ENCODE measurements at places on chromosomes 2 and 18. TPM values are rescaled to one million over a fixed set of nuclear protein-coding genes. Genes with fewer than 3 reads are reported as not detected.

The CSRNP3 gene
- 5.4 TPM for total RNA-seq

DNA sequence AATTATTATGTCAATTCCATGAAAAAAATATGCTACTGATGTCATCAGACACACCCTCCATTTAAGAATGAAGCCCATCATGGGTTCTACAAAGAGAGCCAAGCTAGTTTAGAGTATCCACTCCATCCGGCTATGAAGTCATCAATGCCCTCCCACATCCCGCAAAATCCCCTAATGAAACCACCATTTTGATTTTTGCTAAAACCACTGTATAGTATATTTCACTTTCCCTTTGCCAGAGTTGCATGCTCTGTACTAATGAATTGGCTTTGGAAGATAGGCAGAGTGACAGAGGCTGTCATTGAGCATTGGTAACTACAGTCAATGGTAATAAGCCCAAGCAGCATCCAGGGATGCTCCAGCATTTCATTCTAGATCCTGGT, 118.6 kb downstream of the ANKRD44 start:
- no peak overlapping the region for H3K4me3 ChIP-seq
- no peaks in the 10 kb centered on the region for H3K36me3 ChIP-seq
- DNase-seq = no peak
- H3K4me1 ChIP-seq = no peaks in the 10 kb centered on the region
- no peak overlapping the region for H3K27ac ChIP-seq
- no peaks in the 10 kb centered on the region for H3K27me3 ChIP-seq

- DNase-seq = no peak
- H3K27ac ChIP-seq = no peak overlapping the region
- no peaks in the 10 kb centered on the region for H3K36me3 ChIP-seq
- no peaks in the 10 kb centered on the region for H3K4me1 ChIP-seq
- H3K27me3 ChIP-seq = no peaks in the 10 kb centered on the region
Measured at GRCh38 chr2:234269769-234270204, 219.3 kb downstream of the SPP2 start.

DNA sequence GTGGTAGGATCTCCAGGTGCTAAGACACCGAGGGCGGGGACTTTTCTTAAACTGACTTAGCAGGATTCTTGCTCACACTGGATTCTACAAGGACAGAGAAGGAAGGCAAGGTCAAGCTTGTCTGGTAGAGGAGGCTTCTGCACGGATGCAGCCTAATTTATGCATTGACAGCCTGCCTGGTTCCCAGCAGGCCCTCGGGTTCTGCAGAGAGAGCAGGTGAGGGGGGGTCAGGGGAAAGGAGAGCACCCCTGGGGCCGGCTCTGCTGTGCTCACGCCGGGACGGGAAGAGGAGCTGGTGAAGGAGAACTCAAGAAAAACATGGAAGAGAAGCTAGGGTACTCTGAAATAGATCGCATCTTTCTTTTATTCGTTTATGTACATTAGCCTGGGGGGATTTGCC, 46.4 kb downstream of the ADI1 start:
- H3K4me1 ChIP-seq = peaks cover 35% of the 10 kb centered on the region
- no peak overlapping the region for H3K27ac ChIP-seq
- peaks cover 6% of the 10 kb centered on the region for H3K36me3 ChIP-seq

The DQX1 gene
- total RNA-seq = not detected

The MDH1B gene
- total RNA-seq = 1.4 TPM

- no peaks in the 10 kb centered on the region for H3K36me3 ChIP-seq
- no peaks in the 10 kb centered on the region for H3K27me3 ChIP-seq
- no peak overlapping the region for H3K4me3 ChIP-seq
- H3K27ac ChIP-seq = no peak overlapping the region
- no peak for DNase-seq
- H3K4me1 ChIP-seq = no peaks in the 10 kb centered on the region
Measured at GRCh38 chr2:47336259-47337238, 66.4 kb upstream of the MSH2 start.

The PROKR1 gene
- total RNA-seq = 0.28 TPM

DNA sequence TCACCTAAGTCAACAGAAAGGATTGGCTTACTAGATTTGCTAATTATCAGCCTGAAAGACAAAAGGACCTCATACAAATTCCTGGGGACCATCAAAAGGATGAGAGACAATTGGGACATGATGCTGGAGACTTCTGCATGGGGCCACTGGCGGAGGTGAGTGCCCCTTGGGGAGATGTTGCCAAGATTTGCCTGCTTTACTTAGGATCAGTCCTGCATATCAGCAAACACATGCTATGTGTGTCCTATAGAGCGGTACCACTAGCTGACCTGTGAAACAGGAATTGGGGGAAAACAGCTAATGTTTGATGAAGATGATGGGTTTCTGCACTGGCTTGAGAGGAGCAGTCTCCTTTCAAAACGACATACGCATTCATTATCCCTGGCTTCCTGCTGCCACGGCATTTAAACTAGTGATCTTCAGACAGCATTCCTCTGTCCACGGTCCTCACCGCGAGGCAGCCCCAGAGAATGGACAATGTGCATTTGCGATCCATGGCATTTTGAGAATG, 104.2 kb downstream of the TGIF1 start:
- H3K27me3 ChIP-seq = no peaks in the 10 kb centered on the region
- no peak for DNase-seq
- H3K36me3 ChIP-seq = no peaks in the 10 kb centered on the region
- H3K4me1 ChIP-seq = no peaks in the 10 kb centered on the region
- no peak overlapping the region for H3K4me3 ChIP-seq
- H3K27ac ChIP-seq = no peak overlapping the region

- no peaks in the 10 kb centered on the region for H3K36me3 ChIP-seq
- H3K27ac ChIP-seq = no peak overlapping the region
- no peaks in the 10 kb centered on the region for H3K27me3 ChIP-seq
- H3K4me3 ChIP-seq = no peak overlapping the region
Measured at GRCh38 chr2:46328291-46328690, 31.1 kb downstream of the EPAS1 start.

The ALPG gene
- not detected for total RNA-seq
